ENCODE measurements at places on chromosomes 4 and X.

GRCh38 chr4:52234561-52235440, 183.7 kb downstream of the SPATA18 start:
- peak; percentile 2 for DNase-seq

DNA sequence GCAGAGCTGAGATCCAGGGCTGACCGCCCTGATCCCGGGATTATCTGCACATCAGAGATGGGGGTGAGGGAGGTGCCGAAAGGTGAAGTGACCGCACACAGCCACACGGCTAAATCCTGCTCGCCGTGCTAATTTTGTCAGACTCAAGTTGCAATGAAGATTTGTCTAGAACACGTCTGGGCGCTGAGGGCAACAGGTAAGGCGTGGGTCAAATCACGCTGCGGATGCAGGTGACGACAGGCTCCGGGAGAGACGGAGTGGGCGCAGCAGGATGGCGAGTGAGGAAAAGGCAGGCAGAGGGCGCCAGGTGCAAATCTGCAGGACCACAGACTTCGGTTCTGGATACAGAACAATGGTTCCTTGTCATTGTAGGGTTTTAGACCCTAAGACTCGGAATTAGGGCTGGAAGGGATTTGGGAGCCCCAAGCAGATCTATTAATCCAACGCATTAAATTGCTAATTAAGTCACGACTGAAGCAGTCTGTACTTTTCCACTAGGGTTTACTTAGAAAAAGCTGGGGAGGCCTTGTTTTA, 1.9 kb upstream of the TBC1D14 start:
- DNase-seq, result peak; percentile 74

- DNase-seq, result no peak
These were observed 132.2 kb upstream of the FAM47B start for GRCh38 chrX:34810364-34810763.

GRCh38 chr4:73575660-73576059, 44.6 kb downstream of the RASSF6 start:
- DNase-seq, result no peak

- no peak for DNase-seq
These were observed 19.5 kb upstream of the BOD1L1 start for GRCh38 chr4:13647031-13647430.

DNA sequence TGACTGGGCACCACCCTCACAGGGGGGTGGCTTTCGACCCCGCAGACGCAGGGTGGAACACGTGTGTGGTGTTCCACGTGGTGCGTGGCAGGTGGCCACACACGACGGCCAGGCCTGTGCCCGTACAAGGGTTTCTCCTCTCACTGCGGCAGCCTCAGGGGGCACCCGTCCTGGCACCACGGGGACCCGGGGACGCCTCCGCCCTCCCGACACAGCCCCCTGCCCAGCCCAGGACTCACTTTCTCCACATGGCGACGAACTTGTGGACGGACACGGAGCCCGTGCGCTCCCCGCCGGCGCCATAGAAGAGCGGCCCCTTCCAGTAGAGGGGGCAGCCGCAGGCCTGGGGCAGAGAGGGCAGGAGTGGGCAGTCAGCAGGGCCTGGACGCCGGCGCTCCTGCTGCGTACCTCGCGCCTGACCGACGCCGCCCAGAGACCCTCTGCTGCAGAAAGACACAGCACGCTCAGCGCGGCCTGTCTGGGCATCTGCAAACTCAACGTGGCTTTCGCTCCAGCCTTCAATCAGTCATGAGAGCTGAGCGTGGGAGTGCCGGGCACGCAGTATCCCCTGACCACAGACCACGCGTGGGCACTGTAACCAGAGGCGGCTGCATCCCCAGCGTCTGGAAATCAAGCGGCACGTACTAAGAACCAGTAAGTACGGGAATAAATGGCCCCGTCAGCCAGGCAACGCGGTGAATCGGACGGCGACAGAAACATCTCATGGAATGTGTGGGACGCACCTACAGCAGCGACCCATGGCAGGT, 28.9 kb upstream of the GTPBP6 start:
- DNase-seq, result no peak

DNA sequence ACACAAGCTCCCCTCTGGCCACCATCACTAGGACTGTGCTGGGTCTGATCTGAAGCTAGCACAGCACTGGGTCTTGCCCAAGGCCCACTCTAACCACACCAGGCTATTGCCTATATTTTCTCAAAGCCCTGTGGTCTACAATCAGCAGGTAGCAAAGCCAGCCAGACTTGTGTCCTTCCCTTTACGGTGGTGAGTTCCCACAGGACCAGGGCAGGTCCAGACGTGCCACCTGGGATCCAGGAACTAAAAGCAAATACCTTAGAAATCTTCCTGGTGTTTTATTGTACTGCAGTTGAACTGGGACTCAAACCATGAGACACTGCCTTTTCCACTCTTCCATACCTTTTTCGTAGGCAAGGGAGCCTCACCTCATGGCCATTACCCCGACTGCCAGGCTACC, 9.0 kb upstream of the MAGEC2 start:
- no peak for DNase-seq

DNA sequence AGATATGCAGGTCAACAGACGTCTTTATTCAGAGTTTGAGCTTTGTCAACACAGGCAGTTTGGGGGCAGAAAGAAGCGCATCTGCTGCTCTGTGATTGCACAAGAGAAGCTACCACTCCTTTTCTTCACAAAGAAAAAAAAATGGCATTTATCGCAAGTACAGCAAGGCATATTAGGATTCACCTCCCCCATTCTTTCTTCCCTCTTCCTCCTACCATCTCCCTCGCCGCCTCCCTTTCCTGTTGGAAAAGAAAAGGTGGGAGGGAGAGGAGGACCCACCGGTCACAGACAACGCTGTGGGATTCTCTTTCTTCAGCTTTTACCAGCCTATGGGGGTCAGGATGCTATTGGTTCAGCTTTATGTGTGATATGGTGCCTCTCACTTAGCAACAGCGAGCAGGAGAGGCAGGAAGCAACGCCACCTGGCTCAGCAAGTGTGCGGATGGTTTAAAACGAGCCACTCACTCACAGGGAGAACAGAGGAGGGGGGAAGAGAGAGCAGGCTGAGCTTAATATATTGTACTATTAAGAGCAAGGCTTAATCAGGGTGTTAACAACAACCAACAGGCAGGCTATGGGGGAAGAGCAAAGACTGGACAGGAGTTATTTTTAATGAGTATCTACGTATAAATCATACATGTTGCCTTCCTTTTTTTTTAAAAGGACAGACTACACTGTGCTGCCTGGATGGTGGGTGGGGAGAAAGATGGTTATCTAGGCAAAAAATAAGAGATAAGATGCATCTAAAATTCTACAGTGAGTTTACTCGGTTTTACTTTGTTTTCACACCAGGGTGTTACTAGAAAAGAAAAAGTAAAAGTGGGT, 104.7 kb downstream of the MAML3 start:
- peak; percentile 68 for DNase-seq

All from body of pancreas (tissue), 4 donors.